ENCODE measurements at places on chromosomes 2 and 18.

GRCh38 chr2:34912084-34912483 is 1313.0 kb upstream of the FAM98A start:
- DNase-seq: no peak

DNA sequence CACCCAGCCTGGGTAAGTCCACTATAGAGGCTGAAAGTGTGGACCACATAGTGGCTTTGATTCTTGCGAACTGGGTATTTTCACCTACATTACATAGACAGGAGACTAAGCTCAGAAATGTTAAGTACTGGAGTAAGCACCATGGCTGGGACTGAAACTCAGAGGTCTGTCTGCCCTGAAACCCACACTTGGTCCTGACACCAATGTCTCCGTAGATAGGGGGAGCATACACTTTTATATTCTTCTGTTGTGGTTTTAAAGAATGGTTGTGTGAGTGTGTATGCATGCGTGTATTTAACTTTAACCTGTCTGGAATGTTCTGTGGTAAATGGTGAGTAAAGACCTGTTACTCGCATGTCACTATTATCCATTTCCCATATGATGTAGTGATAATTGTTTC is 10.3 kb upstream of the NPPC start:
- no peak for DNase-seq

- no peak for DNase-seq
These were observed 2.1 kb upstream of the MOGAT1 start for GRCh38 chr2:222669353-222669752.

GRCh38 chr2:8533923-8534322 is 147.9 kb upstream of the ID2 start:
- no peak for DNase-seq

DNA sequence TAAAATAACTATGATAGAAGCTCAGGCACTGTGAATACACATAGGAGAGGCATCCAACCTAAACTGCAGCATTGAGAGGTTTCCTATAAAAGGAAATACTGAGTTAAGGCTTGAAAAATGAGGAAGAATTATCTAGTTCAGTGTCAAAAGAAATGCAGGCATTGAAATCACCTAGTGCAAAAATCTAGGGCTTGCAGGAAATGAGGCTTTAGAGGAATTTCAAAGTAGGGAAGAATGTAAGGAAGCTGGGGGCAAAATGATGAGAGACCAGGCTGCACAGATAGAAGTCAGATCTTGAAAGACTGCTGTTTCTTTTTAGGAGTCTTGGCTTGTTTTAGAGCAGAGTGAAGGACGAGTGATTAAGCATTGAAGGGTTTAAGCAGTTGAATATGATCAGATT is 28.1 kb upstream of the SCYGR2 start:
- no peak for DNase-seq

DNA sequence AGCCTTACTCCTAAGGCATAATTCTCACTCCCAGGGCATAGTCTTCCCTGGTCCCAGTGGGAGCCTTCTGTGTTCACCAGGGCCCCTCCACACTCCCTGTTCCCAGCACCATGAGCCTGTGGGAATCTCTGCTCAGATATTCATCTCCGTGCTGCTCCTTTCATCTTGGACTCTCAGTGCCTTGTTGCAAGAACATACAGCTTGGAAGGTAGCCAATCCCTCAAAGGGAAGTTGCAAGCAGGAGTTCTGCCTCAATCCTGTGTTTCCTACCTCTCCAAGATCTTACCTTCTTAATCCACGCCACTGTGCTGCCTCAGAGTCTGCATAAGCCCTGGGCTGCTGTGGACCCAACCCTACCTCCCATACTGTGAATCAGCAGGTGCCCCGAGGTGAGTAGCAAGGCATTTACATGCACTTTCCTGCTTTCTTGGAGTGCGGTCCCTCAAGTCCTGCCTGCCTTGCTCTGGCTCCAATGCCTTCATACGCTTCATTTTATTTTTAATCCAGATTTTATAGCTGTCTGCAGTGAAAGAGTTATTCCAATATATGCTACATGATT is 413.8 kb upstream of the RAB6C start:
- no peak for DNase-seq

DNA sequence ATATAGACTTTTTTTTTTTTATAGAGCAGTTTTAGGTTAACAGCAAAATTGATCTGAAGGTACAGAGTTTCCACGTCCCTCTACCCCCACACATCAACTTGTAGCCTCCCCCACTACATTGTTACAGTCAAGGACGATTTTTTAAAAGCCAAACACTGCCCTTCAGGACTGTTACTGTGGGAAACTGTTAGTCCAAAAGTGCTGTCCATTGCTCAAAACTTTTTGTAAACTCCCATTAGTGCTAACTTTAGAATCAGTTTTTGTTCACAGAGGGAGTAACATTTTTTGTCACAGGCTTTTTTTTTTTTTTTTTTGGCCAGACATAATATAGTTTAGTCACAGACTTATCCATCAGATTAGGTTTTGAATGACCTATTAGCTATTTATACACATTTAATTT is 24.1 kb downstream of the ELP2 start:
- no peak for DNase-seq

- DNase-seq: no peak
These were observed 259.6 kb upstream of the PIK3C3 start for GRCh38 chr18:41695441-41695840.

DNA sequence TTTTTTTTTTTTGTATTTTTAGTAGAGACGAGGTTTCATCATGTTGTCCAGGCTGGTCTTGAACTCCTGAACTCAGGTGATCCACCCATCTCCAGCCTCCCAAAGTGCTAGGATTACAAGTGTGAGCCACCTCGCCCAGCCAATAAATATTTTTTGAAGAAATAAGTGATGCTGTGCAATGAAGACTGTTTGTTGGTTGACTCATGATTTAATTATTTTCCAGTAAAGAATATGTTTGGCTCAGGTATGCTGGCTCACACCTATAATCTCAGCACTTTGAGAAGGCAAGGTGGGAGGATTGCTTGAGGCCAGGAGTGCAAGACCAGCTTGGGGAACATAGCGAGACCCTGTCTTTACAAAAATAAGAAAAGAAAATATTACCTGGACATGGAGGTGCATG is 41.8 kb upstream of the LPIN2 start:
- no peak for DNase-seq

DNA sequence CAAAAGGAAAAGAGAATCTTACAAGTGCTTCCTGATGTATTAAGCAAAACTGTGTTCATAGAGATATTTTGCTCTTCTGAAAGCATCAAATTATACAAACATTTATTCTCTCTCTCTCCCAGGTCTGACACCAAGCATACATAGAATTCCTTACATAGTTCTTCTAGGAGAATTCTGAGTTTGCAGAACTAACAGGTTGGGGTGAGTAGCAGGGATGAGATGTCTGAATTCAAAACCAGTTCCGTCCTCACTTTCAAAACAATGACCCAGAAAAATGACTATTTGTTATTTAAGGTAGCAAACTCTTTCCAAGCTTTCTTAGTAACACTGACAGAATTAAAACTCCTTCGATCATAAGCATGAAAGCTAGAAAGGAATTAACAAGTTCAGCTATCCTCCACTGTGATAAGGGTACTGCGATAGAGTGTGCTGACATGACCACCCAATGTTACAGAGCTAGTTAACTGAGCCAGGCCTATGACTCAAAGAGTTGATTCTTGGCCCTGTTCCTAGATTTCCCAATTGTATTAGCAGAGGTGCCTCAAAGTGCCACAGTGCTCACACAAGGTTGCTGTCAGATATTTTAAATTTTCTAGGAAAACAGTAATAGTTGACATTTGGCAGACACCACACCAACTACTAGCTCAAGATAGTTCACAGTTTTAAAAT is 85.8 kb upstream of the SETBP1 start:
- no peak for DNase-seq

- no peak for DNase-seq
These were observed 14.7 kb upstream of the SP3 start for GRCh38 chr2:173979751-173980351.
